ENCODE measurements at places on chromosomes 5 and 9.

DNA sequence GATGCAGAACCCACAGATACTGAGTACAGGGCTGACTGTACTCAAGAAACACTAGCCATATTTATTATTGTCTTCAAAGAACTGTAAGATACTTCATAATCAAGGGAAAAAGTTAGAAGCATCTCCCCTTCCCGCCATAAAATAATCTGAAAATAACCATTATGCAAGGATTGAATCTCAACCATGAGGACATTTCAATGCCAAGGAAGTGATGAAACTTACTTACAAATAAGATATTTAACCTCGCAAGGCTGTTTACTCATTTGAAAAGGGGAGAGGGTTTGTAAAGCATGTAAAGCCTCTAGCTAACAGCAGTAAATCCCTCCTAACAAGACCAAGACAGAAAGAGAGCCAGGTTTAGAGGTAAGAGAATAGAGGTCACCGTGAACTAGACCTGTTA is 6.3 kb downstream of the MYO10 start:
- H3K27me3 ChIP-seq, result peaks cover 46% of the 10 kb centered on the region
- peaks cover 7% of the 10 kb centered on the region for H3K4me1 ChIP-seq
- no peak overlapping the region for H3K27ac ChIP-seq
- DNase-seq, result no peak
- H3K4me3 ChIP-seq, result no peak overlapping the region

DNA sequence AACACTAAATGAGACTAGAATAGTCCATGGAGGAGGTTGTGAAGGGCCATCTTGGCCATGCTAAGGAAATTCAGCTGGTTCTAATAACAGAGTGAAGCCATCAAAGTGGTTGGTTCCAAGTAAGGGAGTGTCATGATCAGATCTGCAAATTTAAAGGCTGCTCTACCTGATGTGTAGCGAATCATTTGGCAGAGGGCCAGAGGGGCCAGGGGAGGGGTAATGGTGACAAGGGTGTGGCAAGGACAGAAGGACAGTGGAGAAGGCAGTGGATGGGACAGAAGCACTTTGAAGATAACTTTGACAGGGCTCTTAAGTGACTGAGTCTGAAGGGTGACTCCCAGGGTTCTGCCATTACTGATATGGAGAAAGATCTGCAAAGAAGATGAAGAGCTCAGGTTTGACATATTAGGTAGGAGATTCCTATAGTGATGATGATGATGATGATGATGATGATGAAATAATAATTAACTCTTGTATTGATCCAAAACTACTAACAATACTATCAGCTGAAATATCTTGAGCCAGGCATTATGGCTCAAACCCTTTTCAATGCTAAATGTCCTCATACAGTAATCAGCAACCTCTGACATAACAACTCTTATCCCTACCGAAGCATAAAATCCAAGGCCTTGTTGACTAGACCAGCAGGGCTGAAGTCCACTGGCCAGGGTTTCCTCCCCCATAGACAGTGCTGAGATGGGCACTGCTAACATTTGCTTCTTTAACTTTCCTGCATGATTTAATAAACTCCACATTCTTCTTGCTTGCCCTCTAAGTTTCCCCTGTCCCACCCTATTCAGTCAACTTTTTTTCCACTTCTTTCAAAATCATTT is 20.0 kb downstream of the KIAA1191 start:
- H3K36me3 ChIP-seq, result peaks cover 13% of the 10 kb centered on the region
- no peak overlapping the region for H3K27ac ChIP-seq
- DNase-seq, result no peak
- no peaks in the 10 kb centered on the region for H3K4me1 ChIP-seq

GRCh38 chr5:136308212-136308795 is 57.0 kb downstream of the TRPC7 start:
- H3K27me3 ChIP-seq, result peaks cover 3% of the 10 kb centered on the region
- no peak overlapping the region for H3K27ac ChIP-seq
- H3K36me3 ChIP-seq, result no peaks in the 10 kb centered on the region
- no peak overlapping the region for H3K4me3 ChIP-seq
- no peak for DNase-seq

DNA sequence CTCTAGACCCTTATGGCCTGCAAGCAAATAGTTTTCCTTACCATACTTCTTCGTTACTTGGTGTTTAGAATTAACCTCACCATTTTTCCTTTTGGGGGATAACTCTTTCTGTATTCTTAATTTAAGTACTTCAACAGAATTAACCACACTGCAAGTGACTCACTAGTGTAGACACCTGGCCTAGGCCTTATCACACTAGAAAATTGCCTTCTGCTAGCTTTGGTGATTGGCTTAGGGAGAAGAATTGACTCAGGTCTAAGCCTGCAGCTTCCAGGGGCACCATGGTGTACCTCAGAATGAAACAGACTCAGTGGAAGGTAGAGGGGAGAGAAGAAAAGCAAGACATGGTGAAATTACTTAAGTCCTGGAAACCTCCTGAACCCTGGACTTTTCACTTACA is 112.8 kb upstream of the HMHB1 start:
- no peak overlapping the region for H3K27ac ChIP-seq
- DNase-seq, result peak; percentile 18
- peaks cover 18% of the 10 kb centered on the region for H3K4me1 ChIP-seq
- peaks cover 2% of the 10 kb centered on the region for H3K27me3 ChIP-seq

DNA sequence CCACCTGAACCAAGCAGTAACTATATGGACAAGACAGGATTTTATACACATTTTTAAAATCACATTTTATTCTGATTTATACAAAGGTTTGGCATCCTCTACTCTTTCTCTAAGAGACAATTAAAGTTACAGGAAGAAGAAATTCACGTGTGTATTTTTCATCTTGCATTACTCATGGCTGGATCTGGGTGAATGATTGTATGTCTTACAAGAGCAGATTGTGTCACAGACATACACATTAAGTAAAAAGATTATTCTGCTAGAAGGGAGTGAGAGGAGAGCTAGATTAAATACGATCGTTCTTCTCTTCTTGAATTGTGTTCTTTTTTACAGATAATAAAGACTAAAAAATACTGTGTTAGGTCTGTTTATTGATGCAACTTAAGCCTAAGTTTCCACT is 20.8 kb upstream of the CEP120 start:
- no peaks in the 10 kb centered on the region for H3K36me3 ChIP-seq
- no peak overlapping the region for H3K4me3 ChIP-seq
- H3K27ac ChIP-seq, result no peak overlapping the region
- H3K27me3 ChIP-seq, result peaks cover 12% of the 10 kb centered on the region
- peaks cover 37% of the 10 kb centered on the region for H3K4me1 ChIP-seq
- DNase-seq, result no peak

Data from activated CD4-positive, alpha-beta T cell treated with anti-CD3 and anti-CD28 coated beads for 36 hours (primary cell).